ENCODE measurements at places on chromosomes 11 and 22. TPM values are rescaled to one million over a fixed set of nuclear protein-coding genes. Genes with fewer than 3 reads are reported as not detected.

DNA sequence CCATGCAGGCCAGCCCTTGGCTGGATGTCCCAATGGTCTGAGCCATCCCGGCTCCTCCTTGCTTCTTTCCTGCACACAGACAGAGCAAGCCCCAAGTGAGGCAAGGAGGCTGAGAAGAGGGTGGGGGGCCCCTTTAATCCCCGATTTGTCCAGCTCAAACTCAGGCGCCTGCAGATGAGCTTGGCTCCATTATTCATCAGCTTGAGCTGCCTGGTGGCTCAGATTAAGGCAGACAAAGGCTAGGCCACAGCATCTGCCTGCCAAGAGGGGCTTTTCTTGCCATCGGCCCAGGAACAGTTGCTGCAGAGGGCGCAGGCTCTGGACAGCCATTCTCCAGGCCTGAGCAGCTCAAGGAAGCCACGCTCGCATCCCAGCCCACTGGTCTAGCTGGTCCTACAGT lies 35.4 kb downstream of the LMO1 start:
- no peak for DNase-seq

Gene MRE11
- polyA plus RNA-seq: 8.1 TPM

DNA sequence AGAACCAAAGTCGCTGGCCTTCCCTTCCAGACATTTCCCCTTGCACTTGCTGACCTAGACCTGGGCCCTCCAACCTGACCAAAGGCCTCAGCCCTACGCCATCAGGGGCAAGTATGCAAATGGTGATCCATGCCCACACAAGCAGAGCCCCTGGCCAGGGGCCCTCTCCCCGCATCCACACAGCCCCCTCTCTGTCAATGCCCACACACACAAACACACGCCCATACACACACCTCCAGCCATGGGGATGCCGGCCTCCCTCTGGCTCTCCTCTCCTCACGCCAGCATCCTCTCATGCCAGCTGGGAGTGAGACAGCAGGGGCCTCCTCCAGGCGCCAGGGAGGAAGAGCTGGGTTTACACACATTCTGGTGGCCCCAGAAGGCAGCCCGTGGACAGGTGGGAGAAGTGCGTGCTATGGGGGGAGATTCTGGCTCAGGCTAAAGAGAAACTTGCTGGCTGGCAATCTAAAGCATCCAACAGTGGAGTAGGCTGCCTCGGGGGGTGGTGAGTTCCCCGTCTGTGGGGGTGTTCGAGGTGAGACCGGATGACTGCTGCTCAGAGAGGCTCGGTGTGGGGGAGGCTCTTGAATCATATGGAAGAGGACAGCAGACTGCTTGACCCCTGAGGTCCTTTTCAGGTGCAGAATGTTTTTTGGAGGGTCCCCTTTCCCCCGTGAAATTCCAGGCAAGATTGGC lies 4.8 kb downstream of the NRXN2 start:
- no peak for DNase-seq

GRCh38 chr11:88050247-88050646 lies 125.0 kb downstream of the RAB38 start:
- DNase-seq: no peak

DNA sequence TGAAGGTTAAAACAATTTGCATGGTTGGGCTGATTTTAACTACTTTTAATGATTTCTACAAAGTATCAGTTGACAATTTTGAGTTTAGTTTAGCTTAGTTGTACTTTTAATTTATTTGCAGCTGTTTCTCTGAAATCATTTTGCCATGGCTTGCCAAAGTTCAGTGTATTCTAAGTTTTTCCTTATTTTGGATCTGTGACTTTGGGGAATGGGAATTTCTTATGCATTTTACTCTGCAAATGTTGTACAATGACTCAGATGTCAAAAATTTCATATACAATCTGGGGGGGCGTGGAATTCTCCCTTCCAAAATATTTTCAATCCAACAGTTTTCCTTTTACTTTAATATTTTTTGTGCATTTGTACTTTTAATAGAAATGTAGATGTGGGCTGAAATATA lies 8.9 kb upstream of the DCHS1 start:
- no peak for DNase-seq

- DNase-seq: no peak
Measured at GRCh38 chr22:43706151-43706550, 106.0 kb downstream of the EFCAB6 start.

Gene CHRM4
- not detected for polyA plus RNA-seq

Gene APOA5
- not detected for polyA plus RNA-seq

Gene ROM1
- 2.0 TPM for polyA plus RNA-seq

DNA sequence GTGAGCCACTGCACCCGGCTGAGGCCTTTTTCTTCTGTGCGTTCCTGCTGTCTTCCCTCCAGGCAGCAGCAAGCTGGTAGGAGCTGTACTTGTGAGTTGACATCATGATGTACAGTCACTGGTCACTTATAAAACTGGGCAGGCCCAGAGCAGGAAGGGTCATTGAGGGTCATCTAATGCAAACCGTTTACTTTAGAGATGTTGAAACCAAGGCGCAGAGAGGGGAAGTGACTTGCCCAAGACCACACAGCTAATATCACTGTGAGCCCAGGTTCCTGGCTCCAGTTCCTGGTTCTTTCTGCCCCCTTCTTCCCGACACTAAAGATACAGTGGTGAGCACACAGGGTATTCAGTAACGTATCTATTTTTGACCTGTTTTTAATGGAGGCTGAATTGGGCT lies 27.3 kb downstream of the PTPRJ start:
- no peak for DNase-seq

GRCh38 chr11:89490602-89490980 lies 584 bp downstream of the NOX4 start:
- no peak for DNase-seq

Gene HPS5
- polyA plus RNA-seq: 12.5 TPM

All from AG04450 (cell line).